ENCODE measurements at places on chromosomes 7 and 10.

DNA sequence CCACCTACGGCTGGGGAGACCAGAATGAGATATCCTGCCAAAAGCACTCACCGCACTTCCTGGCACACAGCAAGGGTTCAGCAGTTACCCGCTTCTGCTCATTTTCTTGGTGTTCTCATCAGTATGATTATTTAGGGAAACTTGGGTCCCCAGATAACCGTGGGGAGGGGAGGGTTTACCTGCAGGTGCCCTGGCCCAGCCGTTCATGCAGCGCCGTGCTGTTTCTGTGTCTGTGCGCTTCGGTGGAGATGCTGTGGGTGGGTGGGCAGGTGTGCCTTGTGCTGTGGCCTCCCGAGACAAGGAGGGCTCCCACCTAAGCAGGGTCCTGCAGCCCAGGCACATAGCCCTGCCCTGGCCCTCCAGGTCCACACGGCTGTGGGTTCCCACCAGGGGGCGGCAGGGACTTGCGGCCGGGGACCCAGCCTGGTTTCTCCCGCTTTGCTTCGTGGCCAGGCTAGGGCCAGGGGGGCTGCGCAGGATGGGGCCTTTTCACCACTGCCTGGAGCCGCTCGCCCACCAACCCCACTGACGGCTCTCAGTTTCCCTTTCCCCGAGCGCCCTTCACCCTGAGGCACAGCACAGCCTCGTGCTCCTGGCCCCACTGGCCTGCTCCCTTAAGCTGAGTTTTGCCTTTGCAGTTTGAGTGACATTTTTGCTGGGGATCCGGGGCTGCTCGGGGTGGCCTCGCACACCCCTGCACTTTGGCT lies 78.5 kb downstream of the LHPP start:
- no peak for DNase-seq

GRCh38 chr7:134714470-134715205 lies 64.8 kb upstream of the CALD1 start:
- DNase-seq, result no peak

GRCh38 chr7:101121991-101122932 lies 4.6 kb upstream of the SERPINE1 start:
- DNase-seq, result no peak

DNA sequence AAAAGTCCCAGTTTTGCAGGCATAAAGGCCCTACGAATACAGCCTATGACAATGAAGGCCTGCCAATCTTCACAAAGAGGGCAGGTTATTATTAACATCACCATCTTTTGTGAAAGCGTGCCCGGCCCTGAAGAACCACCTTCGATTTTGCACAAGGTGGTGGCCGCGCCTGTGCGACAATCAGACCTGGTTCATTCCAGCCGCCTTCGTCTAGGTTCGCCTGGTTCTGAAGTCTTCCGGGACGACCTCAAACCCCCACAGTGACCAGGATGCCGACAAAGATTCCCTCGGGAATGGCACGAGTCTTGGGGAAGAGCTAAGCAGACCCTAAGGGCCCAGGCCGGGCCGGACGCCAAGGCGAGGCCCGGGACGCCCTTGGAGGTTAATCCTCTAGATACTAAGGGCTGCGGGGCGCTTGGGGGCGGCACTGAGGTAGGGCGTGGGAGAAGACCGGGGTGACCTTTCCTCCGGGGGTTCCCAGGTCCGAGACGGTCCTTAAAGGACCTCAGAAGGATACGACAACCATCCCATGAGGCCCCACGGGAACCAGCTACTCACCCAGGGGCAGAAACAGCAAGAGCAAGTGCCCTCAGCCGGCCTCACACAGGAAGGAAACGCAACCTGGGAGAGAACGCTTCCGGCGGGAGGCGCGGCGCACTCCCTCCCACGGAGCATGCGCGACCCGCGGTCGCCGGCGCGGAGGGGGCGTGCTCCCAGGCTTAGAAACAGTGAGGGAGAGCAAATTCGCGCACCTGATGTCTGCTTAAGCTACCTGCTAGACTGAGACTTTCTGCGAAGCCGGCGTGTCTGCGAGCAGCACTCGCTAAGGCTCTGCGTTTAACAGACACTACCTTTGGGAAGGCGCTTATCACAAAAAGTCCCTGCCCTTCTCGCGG lies at the start of gene ATAD1:
ATAD1 (minus strand) TSS at position 618 of the 896 bp plus-strand sequence. CDS start 3,627 bp downstream, outside the sequence.
- DNase-seq, result no peak

DNA sequence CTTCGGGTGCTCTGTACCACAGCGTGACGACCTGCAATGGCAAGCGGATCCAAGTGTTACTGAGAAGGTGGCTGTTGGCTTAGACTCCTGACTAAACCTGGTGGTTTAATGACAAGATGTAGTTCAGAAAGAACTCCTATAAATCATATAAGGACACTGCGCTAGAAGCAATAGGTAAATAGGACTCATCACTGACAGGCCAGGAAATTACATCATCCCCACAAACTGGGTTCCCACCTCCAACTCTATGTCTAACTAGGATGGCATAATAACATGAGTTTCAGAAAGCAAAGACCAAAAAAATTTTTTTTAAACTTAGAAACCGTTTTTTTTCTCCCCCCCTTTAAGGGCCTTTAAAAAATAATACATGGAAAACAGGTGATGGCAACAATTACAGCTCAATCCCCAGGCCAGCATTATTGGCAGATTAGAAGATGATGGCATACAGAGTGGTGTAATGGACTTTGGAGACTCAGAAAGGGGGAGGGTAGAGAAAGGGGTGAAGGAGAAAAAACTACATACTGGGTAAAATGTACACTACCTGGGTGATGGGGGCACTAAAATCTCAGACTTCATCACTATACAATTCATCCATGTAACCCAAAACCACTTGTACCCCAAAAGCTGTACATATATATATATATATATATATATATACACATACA lies 81.4 kb upstream of the FAM133B start:
- DNase-seq, result no peak

- DNase-seq, result no peak
Observed at GRCh38 chr7:34236057-34236456, 330.7 kb downstream of the BMPER start.

GRCh38 chr7:140209866-140210609 lies 33.3 kb upstream of the KDM7A start:
- no peak for DNase-seq

- no peak for DNase-seq
Observed at GRCh38 chr10:110893559-110894179, 21.9 kb downstream of the PDCD4 start.

DNA sequence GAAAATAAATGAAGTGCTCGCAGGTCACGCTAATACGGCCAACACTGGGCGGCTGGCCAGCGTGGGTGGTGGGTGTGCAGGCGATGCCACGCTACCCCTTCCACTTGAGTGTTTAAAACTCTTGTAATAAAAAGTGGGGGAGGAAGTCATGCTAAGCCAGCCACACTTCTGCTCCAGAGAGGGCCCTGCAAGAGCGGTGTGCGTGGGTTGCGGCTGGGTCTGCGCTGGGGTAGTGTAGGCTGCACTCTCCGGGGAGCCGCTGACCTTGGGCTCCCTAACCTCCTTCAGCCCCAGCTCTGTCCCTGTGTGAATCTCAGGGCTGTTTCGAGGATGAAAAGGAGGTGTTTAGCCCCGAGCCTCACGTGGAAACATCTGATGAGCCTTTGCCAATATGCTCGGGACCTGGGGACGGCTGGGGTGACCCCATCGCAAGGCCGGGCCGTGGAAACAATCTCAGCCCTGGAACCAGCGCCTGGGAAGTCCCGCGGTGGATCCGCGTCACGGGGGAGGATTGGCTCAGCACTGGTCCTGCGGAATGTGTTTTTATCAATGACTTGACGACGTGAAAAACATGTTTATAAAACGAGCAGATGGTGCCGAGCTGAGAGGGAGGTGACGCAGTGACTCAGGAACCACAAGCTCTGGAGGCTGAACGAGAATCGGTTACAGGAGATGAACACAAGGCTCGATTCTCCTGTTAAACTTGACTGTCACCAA lies 278.5 kb downstream of the DNAJB6 start:
- DNase-seq, result no peak

DNA sequence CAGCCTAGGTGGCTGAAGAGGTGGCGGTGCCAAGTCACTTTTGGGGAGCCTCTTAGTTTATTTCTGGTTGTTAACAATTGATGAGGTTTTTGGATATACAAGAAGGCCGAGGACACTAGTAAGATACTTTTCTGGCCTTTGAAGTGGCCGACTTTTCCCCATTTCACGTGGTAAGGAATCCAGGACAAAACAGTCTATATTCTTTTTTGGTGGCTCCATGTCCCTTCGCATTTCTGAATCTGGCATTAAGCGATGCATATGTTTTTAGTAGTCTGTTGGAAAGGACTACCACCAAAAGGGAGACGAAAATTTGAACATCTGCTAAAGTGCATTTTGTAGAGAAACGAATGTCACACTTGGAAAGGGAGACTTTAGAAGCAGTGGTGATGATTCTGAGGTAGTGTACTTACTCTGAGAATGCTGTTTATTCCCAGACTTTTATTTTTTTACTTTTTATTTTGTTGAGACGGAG lies 1.5 kb downstream of the MLLT10 start:
- DNase-seq, result no peak

GRCh38 chr10:34275626-34276130 lies 539.4 kb downstream of the PARD3 start:
- no peak for DNase-seq

GRCh38 chr10:356452-356851 lies 221.2 kb downstream of the ZMYND11 start:
- DNase-seq, result no peak

DNA sequence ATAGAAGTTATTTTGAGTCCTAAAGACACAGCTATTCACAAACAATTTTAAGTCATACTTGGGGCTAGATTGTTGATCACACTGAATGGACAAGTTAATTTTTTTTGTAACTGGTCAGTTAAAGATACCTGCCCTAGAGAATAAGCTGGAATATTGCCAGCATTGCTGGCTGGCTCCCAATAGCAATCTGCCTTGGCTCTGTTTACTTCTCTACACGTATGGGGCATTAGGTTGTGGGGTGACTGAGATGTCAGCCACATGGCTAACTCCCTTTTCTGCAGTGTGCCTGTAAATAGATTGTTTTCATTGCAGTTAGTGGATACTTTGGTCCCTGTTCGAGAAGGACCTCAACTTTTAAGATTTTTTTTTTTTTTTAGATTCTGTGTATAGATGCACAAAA lies 128.2 kb downstream of the SEMA3E start:
- no peak for DNase-seq

DNA sequence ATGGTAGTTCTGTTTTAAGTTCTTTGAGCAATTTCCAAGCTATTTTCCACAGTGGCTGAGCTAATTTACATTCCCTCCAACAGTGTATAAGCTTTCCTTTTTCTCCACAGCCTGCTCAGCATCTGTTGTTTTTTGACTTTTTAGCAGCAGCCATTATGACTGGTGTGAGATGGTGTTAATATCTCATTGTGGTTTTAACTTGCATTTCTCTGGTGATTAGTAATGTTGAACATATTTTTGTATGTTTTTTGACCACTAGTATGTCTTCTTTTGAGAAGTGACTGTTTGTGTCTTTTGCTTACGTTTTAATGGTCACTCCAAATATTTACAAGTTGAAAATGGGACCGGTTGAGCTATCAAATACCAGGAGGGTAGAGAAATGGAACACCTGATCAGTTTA lies 20.4 kb downstream of the GNG11 start:
- no peak for DNase-seq

- no peak for DNase-seq
Observed at GRCh38 chr7:91297939-91298338, 33.7 kb downstream of the FZD1 start.

DNA sequence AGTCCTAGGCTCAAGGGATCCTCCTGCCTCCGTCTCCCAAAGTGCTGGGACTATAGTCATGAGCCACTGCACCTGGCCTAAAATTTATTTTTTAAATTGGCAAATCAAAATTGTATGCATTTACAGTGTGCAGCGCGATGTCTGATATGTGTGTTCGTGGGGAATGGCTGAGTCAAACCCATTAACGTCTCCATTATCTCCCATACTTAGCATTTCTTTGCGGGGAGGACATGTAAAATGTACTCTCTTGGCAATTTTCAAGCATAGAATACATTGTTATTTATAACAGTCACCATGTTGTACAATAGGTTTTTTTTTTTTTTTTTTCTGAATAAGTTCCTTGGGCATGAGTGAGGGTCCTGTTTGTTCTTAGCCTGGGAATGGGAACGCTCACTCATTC lies 3.8 kb downstream of the TMEM184A start:
- DNase-seq, result no peak

- DNase-seq, result no peak
Observed at GRCh38 chr7:55233001-55233400, 132.1 kb upstream of the LANCL2 start.

All from SK-N-MC (cell line).